ENCODE measurements at places on chromosomes 1 and 21. TPM values are rescaled to one million over a fixed set of nuclear protein-coding genes. Genes with fewer than 3 reads are reported as not detected.

GRCh38 chr1:176866011-176866714 lies 298.3 kb downstream of the ASTN1 start:
- no peak for DNase-seq

DNA sequence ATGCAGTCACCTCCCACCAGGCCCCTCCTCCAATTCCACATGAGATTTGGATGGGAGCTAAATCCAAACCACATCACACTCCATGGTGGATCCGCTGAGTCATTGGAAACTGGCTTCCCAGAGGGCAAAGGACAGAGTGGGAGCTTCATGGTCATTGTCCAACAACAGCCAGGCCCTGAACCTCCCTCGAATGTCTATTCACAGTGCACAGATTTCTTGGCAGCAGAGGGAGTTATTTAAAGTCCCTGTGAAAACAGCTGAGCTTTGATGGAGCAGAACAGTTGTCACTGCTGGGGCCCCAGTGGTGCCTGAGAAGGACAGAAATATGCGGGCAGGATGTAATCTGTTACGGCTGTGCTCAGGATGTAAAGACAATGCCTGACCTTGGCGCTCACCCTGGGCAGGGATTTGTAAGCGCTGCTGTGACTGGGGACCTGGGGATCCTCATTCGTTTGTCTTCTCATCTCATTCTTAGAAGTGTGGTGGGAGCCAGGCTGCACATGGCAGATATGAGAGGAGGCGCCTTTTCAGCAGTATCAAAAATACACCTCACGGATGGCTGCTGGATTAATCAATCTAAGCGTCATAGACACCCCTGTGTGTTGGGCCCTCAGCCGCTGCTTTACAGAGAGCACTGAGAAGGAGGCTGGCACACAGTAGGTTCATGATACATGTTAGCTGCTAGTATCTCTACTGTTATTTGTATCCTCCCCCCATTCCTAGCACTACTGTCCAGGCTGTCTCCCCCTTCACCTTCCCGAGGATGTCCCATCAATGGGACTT lies 439.4 kb downstream of the PTPRU start:
- no peak for DNase-seq

GRCh38 chr1:93503163-93503562 lies 55.2 kb downstream of the FNBP1L start:
- no peak for DNase-seq

DNA sequence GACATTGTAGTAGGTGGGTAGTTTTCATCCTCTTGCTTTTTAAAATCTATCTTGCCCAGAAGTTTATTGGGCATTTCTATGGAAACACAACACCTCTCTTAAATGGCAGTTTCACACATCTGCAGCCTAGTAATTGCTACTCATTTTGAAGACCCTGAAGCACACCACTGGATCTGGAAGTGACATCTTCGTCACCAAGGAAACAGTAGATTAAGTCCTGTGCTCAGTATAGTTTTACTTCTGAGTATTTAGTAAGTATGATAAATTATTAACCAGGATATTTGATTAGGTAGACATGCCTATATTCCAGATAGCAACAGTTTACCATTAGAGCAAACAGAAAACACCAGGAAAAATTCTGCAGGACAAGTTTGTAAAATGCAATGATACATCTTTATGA lies 48.7 kb downstream of the UCK2 start:
- no peak for DNase-seq

GRCh38 chr1:153612755-153613331 lies at the start of gene S100A16:
S100A16 (minus strand) TSS chr1:153613137; CDS start chr1:153608151, 4,986 bp downstream.
- no peak for DNase-seq

DNA sequence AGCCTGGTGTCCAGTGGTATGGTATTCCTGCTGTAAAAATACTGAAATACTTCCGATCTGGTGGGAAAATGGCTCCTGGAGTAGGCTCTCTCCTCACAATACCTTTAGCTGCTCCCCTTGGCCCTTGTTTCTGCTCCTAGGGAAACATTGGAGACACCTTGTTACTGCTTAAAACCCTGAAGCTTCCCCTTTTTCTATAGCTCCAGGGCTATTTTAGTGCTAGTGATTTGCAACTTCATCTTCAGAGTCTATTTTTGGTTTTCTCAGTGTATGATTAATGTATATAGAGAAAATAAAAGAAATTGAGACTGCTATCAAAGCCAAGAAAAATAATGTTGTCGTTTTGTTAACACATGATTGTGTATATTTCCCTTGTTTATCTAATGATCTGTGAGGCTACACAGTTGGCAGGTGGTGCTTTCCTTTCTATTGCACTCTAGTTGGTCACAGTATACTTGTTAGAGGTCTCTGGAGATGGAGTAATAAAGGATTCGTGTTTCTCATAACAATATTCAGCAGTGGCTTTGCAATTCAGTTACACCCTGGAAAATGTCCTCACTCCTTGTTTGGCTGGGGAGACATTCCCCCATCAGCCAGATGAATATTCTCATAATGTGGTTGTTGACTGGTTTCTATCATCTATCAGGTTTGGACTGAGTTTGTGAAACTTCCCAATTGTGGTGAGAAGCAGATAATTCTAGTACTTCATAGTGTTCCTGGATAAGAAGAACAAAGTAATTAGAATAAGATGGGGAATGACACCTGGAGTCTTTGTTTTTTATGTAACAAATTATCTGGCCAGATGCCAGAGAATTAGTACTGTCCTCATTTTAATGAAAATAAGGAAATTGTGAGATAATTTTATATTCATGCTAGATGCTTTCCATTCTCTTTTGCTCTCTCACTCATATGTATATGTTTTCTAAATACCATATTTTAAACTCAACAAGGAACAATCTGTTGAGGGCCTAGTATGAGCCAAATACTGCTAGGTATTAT lies 44.8 kb upstream of the CACYBP start:
- no peak for DNase-seq

GRCh38 chr1:93435443-93435842 lies 12.5 kb upstream of the FNBP1L start:
- no peak for DNase-seq

GRCh38 chr1:54581621-54582035 lies 33.6 kb downstream of the ACOT11 start:
- peak; percentile 45 for DNase-seq

DNA sequence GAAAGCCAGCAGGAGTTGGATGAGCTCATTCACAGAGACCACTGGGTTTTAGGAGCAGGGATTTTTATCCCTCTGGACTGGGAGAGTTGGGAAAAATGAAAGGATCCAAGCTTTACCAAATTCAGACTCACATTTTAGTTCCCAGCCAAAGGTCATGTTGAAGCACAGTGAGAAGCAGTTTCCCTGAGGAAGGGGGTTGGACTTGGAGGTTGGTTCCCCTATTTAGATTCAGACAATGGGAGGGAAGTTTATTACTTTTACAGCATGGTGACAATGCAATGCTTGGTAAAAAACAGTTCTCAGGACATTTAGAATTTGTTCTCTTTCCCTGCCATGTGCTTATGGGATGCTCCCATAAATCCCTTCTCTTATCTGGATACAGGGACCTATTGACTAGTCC lies 57.3 kb upstream of the ZNF648 start:
- no peak for DNase-seq

DNA sequence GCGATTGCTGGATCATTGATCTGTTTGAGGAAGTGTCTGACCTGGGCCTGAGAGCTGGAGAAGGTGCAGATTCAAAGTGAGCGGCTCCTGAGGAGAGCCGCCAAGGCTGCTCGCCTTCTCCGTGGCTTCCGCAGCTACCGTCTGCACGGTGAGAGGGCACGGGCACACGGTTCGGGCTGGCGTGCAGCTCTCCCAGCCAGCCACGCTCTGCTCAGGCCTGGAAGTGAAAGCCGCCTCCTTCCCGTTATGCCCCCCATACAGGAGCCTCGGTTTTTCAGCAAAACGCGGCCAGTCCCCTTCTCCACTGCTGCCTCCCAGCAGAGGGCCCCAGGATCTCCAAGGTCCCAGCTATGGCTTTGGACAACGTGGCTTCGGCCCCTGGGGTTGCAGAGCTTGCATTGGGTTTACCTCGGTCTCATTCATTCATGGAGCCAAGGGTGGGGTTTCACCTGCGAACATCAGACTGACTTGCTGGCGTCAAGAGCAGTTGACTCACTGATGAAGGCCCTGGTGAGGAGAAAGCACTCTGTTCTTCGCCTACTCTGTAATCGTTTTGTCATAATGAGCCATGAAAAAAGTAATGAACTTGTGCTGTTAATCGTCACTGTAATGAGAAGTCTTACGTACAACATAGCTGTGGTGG lies 24.4 kb upstream of the PDXK start:
- DNase-seq: no peak

DNA sequence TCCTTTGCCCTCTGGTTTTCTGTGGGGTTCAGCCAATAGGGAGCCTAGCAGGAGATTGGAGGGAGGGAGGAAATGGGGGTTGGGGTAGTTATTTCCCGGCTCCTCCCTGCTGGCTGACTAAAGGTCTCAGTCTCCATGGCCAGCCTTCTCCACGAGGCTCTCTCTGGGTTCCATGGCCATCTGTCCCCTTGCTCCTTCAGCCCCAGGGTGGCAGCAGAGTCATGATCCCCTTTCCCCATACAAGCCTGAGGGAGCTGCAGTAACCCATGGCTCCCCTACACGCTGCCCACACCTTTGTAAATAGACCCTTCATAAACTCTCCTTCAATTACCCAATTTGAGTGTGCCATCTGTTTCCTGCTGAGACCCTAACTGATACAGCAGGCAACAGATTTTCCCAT lies 176.1 kb upstream of the CSF3R start:
- no peak for DNase-seq

GRCh38 chr1:169012416-169012815 lies 94.1 kb upstream of the ATP1B1 start:
- no peak for DNase-seq

DNA sequence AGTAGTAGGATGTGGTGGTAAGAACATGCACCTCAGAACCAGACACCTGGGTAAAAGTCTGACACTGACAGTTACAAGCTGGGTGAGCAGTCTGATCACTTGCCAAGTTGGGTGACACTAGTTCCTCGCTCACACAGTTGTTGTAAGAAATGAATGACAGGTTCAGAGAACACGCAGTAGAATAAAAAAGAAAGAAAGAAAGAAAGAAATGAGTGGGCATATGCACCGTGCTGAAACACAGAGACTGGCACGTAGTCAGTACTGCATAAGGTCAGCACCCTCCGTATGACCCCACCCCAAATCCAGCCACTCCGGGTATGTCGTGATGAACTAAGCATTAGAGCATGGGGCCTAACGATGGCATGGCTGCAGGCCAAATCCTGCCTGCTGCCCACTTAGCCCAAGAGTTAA lies 90.6 kb downstream of the GLUL start:
- no peak for DNase-seq

GRCh38 chr1:98143403-98143802 lies 222.6 kb upstream of the DPYD start:
- DNase-seq: no peak

- no peak for DNase-seq
Observed at GRCh38 chr1:46903481-46903880, 37.8 kb downstream of the CYP4A11 start.

GRCh38 chr1:115951560-115951959 lies 24.8 kb upstream of the SLC22A15 start:
- no peak for DNase-seq

GRCh38 chr1:74699331-74699730 lies 25.7 kb upstream of the ERICH3 start:
- no peak for DNase-seq

- DNase-seq: no peak
Observed at GRCh38 chr1:111603979-111604378, 15.6 kb upstream of the RAP1A start.

DNA sequence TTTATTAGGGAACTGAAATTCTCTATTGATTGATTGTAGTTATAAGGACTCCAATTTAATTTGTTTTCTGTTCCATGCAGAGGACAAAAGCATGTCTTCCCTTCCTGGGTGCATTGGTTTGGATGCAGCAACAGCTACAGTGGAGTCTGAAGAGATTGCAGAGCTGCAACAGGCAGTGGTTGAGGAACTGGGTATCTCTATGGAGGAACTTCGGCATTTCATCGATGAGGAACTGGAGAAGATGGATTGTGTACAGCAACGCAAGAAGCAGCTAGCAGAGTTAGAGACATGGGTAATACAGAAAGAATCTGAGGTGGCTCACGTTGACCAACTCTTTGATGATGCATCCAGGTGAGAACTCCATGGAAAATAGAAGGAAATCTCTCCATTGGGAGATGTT lies 1.5 kb downstream of the SETDB1 start:
- DNase-seq: no peak

DNA sequence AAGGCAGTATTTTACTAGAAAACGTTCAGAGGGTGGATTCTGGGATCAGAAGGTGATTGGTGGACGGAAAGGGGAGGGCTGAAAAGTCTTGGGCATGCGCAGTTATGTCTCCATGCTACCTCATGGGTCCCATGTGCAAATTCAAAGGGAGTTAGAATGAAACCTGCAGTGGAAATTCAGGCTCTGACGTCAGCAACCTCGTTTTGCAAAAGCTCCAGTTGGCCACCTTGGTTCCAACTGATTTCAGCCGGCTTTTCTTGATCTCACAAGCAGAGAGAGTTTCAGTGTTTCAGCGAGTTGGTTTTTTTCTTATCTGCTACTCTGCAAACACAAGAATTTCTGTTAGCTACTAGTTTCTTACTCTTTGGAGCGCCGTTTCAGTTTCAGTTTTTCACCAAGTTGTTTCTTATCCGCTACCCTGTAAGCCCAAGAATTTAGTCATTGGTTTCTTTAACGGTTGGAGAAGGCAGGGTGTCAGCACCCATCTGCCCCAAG lies 69.8 kb upstream of the PGBD5 start:
- DNase-seq: no peak

The HCN3 gene
- 11.8 TPM for total RNA-seq

The C8B gene
- not detected for total RNA-seq

The ACKR1 gene
- total RNA-seq: 0.41 TPM

The PSEN2 gene
- total RNA-seq: 33.4 TPM

The SH2D1B gene
- not detected for total RNA-seq

The NID1 gene
- total RNA-seq: 11.0 TPM

The AMPD1 gene
- not detected for total RNA-seq

The SPATA46 gene
- total RNA-seq: not detected

The S100A8 gene
- 7.3 TPM for total RNA-seq

The DMRTA2 gene
- 1.2 TPM for total RNA-seq

Measured in frontal cortex (tissue), 4 donors.